Heart right ventricle (tissue), 16 donors: ENCODE measurements at places on chromosomes 6 and 20. TPM values are rescaled to one million over a fixed set of nuclear protein-coding genes. Genes with fewer than 3 reads are reported as not detected.

The CFB gene
- polyA plus RNA-seq = 15.8 TPM

The BTN1A1 gene
- not detected for polyA plus RNA-seq

The DDO gene
- 11.0 TPM for polyA plus RNA-seq

The SLC12A5 gene
- not detected for polyA plus RNA-seq

The ZFP57 gene
- polyA plus RNA-seq = not detected

The TSPO2 gene
- polyA plus RNA-seq = not detected
